Esophagus mucosa (tissue), 1 donor: ENCODE measurements at places on chromosomes 1 and 21. TPM values are rescaled to one million over a fixed set of nuclear protein-coding genes. Genes with fewer than 3 reads are reported as not detected.
A peak's percentile ranks its signal among the peaks of the same experiment; 100 is the strongest.

DNA sequence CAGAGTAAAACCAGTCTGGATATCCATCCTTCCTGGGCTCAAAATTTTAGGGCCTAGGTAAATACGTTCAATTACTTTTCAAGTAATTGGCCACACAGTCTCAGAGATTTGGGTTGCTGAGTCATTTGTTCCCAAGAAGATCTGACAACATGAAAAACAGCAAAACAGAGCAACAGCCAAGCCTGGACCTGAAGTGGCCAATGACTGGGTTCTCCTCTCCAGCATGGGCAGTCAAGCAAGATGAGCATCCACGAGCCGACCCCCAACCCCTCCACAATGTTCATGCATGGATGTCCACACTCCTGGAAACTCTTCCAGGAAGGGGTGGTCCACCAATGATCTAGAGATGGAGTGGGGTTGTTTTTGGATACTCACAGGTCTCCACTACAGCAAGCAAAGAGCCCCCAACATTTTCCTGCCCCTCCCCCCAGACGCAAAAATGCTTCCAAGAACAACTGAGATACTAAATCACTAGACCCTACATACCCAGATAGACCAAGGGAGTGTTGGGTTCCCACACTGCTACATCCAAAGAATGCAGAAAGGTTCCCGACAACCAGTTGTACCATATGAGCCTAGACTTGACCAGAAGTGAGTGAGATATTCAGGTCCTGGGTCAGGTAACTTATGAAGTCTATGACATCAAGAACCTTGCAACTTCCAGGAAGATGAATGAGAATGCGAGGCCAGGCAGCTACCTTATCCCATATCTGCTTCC is 73.0 kb downstream of the CD46 start:
- ATAC-seq: no peak

DNA sequence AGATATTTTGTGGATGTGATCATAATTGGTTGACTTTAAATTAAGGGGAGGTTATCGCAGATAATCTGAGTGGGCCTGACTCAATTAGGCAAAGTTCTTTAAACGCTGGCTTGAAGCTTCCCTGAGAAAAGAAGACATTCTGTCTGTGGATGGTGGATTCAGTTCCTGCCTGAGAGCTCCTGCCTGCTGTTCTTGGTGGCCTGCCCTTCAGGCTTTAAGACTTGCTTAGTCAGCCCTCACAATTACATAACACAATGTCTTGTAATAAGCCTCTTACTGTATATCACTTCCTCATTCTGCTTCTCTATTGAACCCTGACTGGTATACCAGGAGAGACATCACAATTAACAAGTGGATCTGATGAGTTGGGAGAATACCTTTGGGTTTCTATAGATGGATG is 50.2 kb downstream of the KCNJ6 start:
- peak; percentile 94 for ATAC-seq

- no peak for ATAC-seq
These were observed 155.3 kb downstream of the DISC1 start for GRCh38 chr1:231781892-231782291.

DNA sequence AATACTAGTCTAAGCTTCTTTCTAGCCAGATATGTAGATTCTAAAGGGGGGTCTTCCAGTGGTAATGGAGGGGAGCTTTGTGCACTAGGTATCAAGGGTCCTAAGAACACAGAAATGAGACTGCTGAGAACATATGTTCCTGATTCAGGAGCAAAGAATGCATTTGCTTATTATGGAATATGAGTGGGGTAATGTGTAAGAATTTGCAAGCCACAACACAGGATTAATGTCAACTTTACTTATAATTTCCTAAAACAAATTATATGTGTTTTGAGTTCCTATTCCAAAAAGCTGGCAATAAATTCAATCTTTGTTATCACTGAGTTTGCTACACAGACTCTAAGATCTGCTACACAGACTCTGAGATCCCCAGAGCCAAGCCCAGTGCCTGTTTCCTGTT is 357.0 kb upstream of the PTBP2 start:
- ATAC-seq: no peak

GRCh38 chr1:29555043-29555620 is 318.8 kb downstream of the PTPRU start:
- ATAC-seq: no peak

DNA sequence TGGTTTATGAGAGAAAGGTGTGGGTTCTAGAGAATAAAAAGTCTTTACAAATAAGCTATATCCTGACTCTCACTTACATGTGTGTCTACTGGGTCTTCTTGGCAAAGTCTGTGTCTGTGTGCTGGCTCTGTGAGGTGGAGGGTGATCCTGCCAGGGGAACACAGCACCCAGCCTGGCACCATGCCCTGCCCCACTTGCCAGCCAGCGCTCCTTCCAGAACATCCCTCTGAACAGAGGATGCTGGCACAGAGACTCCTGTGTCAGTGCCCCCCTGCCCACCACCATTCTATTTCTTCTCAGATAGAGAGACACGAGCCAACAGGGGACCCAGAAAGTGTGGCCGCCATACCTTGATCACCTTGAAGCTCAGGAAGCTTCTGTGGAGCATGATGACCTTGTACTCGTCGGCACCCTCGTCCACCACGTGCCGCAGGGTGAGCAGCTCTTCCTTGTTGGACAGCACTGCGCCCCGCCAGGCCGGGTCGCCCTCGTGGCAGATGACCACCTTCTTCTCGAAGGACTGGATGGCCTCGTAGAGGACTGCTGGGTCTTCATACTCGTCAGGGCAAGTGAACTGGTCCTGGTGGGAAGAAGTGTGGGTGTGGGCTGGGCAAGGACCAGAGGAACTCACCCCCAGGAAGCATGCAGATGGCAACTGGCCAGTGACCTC is 49.7 kb downstream of the NTPCR start:
- ATAC-seq: no peak

Gene AIRE
- not detected for total RNA-seq

GRCh38 chr1:20153000-20153418 is 13.9 kb downstream of the PLA2G2F start:
- ATAC-seq: no peak

DNA sequence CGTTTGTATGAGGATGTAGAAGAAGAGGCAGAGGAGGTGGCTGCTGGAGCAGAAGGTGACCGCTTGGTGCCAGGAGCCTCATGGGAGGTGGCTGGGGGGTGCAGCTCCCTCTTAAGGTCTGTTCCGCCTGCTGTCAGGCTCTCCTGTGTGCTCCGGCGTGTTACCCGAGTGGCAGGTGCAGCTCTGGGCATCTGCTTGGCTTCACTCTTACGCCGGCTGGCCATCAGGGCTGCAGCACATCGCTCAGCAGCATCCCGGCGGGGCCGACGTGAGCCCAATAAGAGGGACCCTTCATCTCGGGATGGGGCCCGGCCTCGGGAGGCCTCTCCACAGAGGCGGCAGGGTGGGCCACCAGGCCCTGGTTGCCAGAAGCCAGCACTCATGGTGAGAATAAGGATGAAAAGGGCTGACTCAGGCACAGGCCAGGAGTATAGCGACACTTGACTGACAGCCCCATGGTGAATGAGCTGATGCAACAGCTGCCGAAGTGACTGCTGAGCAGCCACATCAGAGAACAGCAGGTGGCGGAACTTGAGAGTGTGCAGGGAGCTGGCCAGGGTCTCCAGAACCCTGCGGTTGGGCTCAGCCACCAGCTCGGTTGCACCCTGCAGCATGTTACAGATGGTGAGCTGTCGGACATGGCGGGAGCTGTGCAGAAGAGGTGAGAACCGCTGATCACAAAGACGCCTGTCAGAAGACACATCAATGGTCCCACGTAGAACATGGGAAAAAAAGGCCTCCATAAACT is 17.5 kb downstream of the LRRC41 start:
- ATAC-seq: peak; percentile 10

DNA sequence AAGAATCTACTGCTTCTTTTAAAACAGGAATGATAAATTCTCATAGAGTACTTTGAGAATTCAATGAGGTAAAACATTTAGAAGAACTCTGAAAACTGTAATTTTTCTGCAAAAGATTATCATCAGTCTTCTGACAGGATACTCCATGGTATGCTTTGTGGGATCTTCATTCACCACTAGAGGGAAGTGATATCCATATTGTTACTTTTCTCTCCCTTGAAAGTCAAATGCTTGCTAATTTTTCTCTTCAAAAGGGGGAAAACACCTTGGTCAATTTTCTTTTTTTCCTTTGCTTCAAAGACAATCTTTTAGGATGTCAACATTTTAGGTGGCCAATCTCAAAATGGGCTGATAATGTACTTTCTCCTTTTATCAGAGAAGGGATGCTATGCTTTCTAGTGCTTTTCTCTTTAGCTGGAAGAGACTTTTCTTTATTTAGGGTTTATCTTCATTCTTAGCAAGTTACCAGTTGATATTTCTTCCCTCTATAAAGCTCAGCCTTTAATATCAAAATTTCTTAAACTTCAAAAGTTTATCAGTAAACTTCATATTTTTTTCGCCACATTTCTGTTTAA is 95.5 kb downstream of the NEGR1 start:
- ATAC-seq: no peak

- peak; percentile 49 for ATAC-seq
These were observed 240.1 kb downstream of the DISC1 start for GRCh38 chr1:231866392-231867331.

Gene MYBPH
- not detected for total RNA-seq

DNA sequence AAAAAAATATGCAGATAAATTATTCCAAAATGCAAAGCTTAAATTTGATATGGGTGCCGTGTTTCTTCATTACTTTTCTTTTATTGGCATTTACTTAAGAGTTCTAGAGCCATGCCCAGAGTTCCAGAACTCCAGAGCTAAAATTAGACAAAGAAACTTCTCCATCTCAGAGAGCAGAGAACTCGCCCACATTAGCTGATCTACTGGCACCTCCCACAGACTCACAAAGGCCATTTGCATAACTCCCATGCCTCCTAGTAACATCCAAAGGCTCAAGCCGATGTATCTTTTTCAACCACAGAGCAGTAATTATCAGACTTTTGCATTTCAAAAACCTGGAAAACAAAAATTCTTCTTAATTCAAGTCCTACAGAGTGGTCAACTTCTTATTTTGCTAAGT is 323.8 kb upstream of the ST6GALNAC5 start:
- ATAC-seq: no peak

Gene TTLL7
- total RNA-seq: 2.2 TPM

Gene WNT4
- 7.7 TPM for total RNA-seq

DNA sequence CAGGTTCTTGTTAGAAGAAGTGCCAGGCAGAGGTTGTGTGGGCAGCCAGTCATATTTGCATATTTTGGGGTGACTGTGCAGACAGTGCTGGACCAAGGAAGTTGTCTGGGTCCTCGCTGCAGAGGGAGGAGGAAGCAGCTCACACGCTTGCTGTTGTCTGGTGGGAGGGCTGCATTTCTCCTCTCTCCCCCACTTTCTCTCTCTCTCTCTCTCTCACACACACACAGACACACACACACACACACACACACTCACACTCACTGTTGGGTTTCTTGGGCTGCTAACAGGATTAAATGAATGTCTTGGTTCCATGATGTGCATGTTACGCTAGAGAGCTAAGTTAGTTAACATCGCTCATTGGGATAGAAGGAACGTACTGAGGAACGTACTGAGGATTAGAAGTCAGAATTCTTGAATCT is 72.9 kb downstream of the AGPAT3 start:
- no peak for ATAC-seq

Gene SYNC
- 5.0 TPM for total RNA-seq

GRCh38 chr1:179053486-179053885 is 27.8 kb downstream of the FAM20B start:
- no peak for ATAC-seq

Gene CCNL2
- total RNA-seq: 58.3 TPM

- no peak for ATAC-seq
These were observed 8.4 kb downstream of the LGR6 start for GRCh38 chr1:202201971-202202370.

DNA sequence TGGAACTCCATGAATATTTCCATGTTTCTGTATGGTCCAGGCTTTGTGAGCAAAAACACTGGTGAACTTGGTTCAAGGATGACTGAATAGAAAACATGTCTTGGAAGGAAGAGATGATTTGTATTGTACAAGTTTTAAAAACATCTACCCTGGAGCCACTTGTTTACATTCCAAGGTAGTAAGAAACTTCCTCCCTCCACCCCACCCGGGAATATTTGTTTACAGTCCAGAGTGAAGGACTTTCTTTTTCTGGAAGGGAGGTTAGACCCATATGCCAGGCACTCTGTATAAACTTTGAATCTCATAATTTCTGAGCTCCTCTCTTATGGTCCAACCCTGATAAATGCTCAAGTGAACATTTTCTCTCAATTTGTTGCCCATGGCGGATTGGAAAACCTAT is 323.3 kb upstream of the LYPLAL1 start:
- ATAC-seq: no peak

DNA sequence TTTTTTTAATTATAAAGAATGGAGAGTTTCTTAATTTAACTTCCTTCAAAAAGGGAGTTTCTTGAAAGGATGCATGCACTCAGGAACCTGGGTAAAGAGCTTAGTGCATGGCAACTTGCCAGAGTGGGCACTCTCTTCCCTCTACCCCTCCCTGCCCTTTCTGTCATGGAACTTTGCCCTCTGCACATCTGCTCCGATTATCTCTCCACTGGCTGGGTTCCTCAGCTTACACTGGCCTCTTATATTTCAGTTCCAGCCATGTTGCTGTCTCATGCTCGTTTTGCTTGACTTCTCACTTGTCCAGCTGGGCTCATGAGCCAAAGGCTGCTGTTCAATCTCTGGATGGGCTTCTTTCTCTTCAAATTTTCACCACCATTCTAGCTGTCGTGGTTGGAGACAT is 87.0 kb downstream of the NCAM2 start:
- ATAC-seq: no peak

DNA sequence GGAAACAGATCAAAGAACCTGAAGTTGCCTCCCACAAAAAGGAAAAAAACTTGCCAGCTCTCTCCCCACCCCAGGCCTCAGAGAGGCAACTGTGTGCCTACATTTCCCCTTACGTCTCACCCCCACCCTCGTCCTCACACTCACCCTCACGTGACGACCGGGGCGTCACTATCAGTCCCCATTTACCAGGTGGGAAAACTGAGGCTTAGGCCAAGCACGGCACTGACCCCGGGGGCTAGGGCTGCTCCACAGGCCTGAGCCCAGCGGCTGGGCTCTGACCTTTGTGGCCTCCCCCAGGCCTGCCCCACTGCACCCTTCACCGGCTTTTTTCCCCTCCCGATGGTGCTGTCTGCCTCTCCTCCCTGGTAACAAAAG is 51.5 kb upstream of the RUNX3 start:
- ATAC-seq: no peak
